ENCODE measurements at places on chromosomes 2 and 18.

DNA sequence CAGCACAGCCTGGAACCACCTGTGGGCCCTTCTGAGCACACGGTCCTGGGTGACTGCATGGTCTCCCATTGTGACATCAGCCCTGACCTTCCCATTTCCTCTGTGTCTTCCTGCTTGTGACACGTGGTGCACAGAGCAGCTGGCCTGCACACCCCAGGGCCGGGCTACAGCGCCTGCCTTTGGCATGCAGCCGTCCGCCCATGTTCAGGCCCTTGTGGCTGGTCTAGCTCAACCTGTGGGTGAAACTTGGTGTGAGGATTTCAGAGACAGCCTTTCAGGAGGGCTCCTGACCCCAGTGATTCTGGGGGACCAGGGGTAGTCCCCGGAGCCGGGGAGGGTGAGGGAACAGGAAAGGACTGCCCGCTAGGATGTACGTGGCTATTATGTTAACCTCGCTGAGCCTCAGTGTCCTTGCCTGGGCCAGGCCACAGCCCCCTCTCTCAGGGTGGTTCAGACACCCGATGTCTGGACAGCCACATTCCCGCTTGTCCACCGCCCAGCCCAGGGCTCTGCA is 284.8 kb upstream of the HS6ST1 start:
- DNase-seq = no peak

DNA sequence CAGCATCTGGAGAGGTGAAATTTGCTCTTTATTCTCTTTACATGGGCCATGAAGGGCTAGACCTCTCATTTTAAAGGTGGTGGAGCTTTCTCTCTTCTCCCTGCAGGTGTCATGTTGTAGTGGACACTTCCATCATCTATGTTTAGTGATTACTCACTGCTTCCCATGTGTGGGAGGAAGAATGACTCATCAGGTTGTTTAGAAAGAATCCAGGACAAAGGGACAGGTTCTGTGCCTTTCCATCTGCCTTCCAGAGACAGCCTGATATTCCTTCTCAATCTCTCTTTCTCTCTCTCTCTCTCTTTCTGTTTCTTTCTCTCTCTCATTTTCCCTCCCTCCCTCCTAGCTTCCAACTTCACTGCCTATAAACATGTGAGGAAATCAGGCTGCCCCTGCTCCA is 38.7 kb downstream of the SCG2 start:
- DNase-seq = no peak

- DNase-seq = no peak
Observed at GRCh38 chr2:119694845-119695521, 16.0 kb downstream of the TMEM177 start.

DNA sequence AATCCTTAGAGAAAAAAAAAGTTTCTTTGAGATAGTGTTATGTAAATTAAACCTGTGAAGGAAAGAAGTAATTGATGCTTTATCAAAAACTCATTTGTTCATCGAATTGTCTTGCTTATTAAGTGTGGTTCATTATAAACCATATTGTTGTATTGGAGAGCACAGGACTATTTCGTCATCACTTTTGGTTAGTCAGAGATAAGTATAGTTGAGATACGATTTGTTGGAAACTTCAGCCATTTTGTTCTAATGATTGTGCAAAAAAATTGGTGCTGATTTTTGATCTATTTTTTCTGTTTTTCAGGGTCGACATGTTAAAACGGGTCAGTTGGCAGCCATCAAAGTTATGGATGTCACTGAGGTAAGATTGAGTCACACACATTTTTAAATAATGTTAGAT is 92.9 kb downstream of the MAP4K4 start:
- DNase-seq = no peak

GRCh38 chr18:27249933-27250332 is 64.8 kb upstream of the CHST9 start:
- no peak for DNase-seq

- no peak for DNase-seq
Observed at GRCh38 chr2:241673797-241674725, 12.6 kb downstream of the DTYMK start.

DNA sequence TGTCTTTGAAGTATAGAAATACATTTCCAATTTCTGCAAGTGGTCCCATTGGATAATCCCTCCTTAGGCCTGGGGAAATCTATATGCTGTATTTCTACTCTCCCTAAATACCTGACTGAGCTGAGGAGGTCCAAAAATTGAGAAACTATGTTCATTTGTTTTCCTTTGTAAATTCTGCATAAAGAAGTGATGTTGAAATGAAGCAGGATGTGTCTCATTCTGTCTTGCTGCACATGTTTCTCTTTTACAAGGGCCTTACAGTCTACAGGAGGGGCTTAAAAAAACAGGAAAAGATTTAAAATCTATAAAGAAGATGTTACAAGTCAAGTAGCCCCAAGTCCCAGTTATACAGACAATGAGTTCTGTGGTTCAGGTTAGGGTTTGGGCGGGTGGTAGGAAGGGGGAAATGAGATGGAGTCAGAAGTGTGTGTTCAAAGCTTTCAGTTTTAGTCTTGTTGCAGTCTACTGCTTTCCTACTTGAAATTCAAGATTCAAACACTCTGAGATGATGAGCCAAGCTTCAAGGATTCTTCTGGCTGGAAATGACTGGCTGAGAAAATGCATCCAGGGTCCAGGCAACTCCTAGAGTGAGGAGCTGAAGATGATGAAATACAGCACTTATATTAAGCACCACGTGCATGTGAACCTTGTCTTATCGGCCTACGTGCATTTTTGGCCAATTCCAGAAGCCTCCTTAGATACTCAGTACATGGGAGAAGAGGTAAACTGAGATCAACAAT is 146.3 kb upstream of the CELF4 start:
- no peak for DNase-seq

DNA sequence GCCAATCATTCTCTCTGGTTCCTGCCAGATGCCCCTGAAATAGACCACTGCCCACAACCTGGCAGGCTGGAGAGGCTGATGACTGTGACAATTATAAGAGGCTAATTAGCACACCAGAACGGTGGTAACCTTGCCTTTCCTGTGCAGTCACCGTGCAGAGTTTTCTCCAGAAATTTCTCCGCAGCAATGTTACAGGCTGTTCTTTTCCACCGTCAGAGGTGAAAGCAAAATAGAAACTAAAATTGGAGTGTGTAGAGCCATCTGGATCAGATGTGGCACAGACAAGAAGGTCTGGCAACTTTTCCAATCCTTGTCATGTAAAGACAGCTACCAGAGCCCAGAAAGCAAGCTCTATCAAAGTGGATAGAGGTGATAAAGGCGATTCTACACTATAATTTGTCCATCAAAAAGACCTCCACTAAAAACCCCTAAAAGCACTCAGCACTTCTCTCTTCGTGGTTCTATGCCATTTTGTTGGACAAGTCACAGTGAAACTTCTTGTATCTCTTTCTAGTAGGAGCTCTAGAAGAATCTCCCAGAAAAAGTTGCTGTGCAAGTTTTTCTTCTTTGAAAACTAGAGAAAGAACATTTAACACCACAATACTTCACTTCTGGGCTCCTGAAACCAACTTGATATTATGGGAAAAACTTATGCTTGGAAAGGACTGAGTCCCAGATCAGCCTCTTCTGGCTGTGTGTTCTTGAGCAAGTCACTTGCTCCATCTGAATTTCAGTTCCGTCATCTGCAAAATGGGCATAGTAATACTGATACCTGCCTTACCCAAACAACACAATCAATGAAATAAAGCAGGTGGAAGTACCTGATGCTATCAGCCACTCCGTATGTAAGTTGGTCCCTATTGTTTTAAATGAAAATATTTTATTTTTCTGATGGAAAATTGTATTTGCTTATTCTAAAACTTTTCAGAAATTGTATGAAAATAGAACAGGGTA is 295.6 kb upstream of the DLGAP1 start:
- no peak for DNase-seq
